ENCODE measurements at places on chromosomes 5 and 9.

- no peak for DNase-seq
Observed at GRCh38 chr9:95574176-95574575, 57.4 kb upstream of the PTCH1 start.

GRCh38 chr9:78860801-78861475 lies 564.0 kb downstream of the PSAT1 start:
- no peak for DNase-seq

GRCh38 chr5:568809-569208 lies 43.3 kb upstream of the CEP72 start:
- no peak for DNase-seq

DNA sequence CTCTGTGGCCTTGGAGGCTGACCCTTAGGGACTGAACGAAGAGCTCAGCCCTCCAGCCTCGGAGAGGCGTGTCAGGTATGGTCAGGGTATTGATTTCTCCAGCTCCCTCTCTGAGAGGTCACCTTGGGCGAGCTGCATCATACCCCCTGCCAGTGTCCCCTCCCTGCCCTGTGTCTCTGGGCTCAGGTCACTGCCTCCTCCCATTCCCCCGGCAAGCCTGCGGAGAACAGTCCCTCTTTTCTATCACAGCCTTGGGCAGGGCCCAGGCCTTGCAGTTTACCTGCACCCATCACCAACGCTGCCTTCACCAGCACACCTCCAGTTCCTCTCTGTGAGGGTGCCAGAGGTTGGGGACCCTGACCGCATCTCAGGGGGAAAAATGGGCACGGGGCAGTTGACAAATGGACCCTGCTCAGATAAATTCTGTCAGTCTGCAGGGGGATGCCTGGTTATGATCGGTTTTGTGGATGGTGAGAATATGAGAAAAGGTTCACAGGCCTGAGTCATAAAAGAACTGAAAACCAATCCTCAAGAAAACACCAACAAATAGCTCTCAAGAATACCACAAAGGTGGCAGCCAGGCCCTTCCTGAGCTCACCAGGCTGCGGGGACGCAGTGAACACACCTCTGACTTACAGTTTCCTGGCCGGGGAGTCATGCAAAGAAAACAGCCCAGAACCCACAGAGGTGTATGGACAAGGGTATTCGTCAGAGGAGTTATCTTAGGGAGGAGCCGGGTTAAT lies 24.7 kb upstream of the RXRA start:
- no peak for DNase-seq

- DNase-seq = no peak
Observed at GRCh38 chr5:137731176-137731575, 4.7 kb downstream of the KLHL3 start.

All from Kasumi-1 (cell line).